ENCODE measurements at places on chromosomes 3 and 15.

GRCh38 chr3:190325923-190326322 lies 3.7 kb upstream of the CLDN1 start:
- no peak for DNase-seq

- DNase-seq = no peak
Observed at GRCh38 chr15:100601617-100602063, 344 bp downstream of the LINS1 start.

GRCh38 chr15:33198541-33198940 lies 4.0 kb upstream of the FMN1 start:
- DNase-seq = no peak

DNA sequence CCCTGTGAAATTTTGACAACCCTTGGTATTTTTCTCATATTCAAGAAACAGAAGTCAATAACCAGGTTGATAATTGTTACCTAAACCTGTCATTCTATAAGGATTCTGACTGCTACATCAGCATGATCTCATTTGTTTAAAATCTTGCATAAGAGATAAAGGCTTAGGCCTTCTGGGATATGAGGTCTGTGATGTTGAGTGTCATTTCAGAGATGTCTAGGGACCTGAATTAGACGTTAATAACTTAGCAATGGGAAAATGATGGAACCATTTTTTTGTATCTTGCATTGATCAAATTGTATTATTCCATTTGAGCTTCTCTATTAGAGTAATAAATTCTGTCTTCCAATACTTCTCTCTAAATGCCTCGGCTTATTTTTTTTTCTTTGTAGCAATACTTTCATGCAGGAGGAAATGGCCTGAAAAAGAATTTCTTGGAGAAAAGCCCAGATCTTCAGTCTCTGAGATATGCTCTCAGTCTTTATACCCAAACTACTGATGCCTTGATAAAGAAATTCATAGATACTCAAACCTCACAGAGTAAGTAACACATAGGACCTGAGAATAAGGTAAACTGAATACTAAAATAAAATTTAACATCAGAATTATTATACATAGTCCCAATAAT lies 589.3 kb downstream of the UNC13C start:
- DNase-seq = no peak

DNA sequence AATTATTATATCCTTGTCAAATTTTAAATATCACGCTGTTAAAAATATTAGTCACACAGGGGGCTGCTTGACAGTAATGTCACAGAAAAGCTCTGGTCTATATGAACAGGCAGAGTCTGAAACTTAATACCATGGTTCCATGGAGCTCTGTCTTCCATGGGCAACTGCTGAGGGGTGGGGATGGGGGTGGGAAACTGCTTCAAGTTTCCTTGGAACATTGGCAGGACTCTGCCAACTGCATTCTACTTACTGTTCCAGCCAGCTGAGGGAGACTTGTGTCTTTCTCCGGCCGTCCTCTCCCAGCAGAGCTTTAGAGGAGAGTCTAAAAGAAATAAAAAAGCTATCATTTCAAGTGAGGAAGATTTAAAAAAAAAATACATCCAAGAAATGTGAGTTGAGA lies 348.7 kb downstream of the ZIC1 start:
- DNase-seq = no peak

DNA sequence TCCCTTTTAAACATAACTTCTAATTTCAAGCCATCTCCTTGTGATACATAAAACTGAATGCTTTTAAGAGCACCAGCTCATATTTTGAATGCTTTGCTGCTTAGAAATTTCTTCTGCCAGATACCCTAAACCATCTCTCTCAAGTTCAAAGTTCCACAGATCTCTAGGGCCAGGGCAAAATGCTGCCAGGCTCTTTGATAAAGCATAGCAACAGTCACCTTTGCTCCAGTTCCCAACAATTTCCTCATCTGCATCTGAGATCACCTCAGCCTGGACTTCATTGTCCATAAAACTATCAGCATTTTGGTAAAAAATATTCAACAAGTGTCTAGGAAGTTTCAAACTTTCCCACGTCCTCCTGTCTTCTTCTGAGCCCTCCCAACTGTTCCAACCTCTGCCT lies 17.5 kb downstream of the OSTN start:
- DNase-seq = no peak

- no peak for DNase-seq
Observed at GRCh38 chr3:5560199-5560598, 372.7 kb downstream of the EDEM1 start.

Data from stimulated activated CD8-positive, alpha-beta memory T cell treated with anti-CD3 and anti-CD28 coated beads, Interleukin-15, amount 100 ng/mL, for 4 hours (primary cell).